Naive thymus-derived CD4-positive, alpha-beta T cell (primary cell): ENCODE measurements at places on chromosomes 13 and 19. TPM values are rescaled to one million over a fixed set of nuclear protein-coding genes. Genes with fewer than 3 reads are reported as not detected.

Gene LYPD3
- 8.9 TPM for total RNA-seq

Gene ZNF441
- 23.8 TPM for total RNA-seq

Gene CATSPERD
- not detected for total RNA-seq

Gene EDDM13
- total RNA-seq, result 2.0 and 3.0 TPM in 2 replicates

Gene FOXO1
- 36.4 and 37.8 TPM in 2 replicates for total RNA-seq

Gene ZNF534
- not detected for total RNA-seq

Gene EHD2
- total RNA-seq, result not detected

Gene SERP2
- 0.37 TPM for total RNA-seq

Gene CYP4F22
- 0.27 and 0.31 TPM in 2 replicates for total RNA-seq

Gene FFAR1
- total RNA-seq, result 0.24 TPM

Gene COL4A2
- total RNA-seq, result 0.15 TPM in 1 of 2 replicates, not detected in the other

Gene SRRM5
- 1.5 TPM for total RNA-seq

Gene OR4F17
- not detected for total RNA-seq

Gene ADGRE1
- 8.3 TPM for total RNA-seq

Gene CNN1
- not detected for total RNA-seq

Gene TTC9B
- not detected for total RNA-seq

Gene ZNF813
- 11.2 TPM for total RNA-seq

Gene DACT3
- total RNA-seq, result not detected

Gene SYNE4
- 3.8 TPM for total RNA-seq

Gene GJB2
- total RNA-seq, result not detected
